ENCODE measurements at places on chromosomes 6 and 20.
A peak's percentile ranks its signal among the peaks of the same experiment; 100 is the strongest.

DNA sequence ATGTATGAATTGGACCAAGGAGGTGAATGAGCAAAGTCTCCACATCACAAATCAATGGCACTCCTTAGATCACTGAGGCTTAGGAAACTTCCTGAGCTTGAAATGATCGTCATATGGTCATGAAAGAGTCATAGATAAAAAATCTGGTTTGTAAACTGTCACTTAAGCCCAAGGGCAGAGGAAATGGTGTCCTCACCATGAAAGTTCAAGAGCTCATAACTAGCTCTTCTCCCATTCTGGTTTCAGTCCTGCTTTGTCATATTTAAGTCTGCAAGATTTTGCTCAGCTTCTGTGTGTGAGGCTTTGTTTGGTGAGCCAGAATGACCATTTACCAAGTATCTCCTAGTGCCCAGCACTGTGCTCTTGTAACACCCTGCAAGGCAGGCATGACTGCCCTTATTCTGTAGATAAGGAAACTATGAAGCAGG is 60.5 kb downstream of the GJA10 start:
- DNase-seq: no peak

GRCh38 chr6:26064619-26065257 is 22.5 kb upstream of the HFE start:
- DNase-seq: no peak

DNA sequence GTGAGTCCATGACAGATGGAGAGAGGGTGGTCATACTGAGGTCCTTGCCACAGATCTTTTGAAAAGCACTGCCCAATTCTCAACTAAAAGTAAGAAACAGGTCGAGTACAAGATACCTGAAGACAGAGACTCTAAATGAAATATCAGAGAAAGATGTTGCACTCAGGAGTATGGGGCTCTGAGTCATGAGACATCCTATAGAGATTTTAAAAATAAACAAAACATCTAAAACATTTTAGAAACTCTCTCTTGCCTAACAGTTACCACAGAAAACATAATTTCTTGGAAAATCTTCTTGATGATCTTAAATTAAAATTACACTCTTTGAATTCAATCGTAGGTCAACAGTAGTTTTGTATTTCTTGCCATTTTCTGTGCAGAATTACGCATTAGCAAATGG is 348.9 kb upstream of the MARCKS start:
- DNase-seq: no peak

- no peak for DNase-seq
These were observed 112.9 kb downstream of the RCAN2 start for GRCh38 chr6:46378161-46378881.

GRCh38 chr6:151068761-151069312 is 170.9 kb upstream of the AKAP12 start:
- no peak for DNase-seq

DNA sequence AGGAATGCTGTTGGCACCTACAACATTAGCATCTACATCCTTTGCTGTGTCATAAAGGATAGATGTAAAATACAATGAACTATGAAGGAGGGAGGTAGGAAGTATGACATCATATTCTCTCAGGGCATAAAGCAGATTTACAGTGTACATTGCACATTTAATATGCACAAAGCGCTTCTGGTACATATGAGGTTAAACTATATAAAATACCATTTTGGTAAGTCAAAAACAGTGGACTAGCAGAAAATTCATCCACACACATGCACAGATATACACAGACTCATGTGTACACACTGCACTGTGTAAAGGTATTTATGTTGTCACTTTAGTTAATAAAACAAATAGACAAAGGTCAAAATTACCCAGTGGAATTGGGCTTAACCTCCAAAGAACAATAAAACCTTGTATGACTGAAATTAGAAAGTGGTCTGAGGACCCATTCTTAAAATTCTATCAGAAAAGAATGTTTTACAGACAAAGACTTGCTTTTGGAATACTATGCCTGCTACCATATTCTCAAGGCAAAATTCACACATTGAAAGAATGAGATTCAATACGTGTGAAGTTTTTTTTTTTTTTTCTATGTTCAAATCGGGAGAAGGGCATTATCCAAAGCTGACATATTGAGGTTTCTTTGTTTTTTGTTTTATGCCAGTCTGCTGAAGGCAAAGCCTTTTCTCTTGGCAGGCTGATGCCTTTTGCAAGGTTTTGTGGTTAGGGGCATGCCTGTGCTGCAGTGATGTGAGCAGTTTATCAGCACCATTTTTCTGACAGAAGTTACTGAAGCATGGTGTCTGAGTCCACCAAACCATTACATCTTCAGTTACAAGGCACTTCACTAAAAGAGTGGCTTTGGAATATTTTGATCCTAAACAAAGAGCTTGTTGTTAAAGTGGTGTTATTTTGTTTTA is 199.0 kb downstream of the PLCB1 start:
- no peak for DNase-seq

DNA sequence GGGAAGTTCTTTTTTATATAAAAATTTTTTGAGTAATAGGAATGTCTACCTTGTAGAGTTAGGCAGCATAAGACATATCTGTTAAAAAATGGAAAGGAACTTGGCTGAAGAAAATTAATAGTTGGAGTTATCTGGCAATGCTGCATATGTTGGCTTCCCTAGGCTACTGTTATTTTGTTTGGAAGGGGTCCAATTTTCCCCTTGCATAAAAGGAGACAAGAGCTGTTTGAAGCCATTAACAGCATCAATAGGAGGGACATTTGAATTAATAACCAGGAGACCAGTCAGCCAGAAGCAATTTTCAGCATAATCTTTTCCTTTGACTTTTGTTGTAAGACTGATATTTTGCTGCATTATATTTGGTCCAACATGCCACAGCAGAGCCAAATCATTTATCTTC is 80.9 kb upstream of the TAB2 start:
- no peak for DNase-seq

GRCh38 chr20:35344354-35344837 is 52.2 kb upstream of the FAM83C start:
- no peak for DNase-seq

DNA sequence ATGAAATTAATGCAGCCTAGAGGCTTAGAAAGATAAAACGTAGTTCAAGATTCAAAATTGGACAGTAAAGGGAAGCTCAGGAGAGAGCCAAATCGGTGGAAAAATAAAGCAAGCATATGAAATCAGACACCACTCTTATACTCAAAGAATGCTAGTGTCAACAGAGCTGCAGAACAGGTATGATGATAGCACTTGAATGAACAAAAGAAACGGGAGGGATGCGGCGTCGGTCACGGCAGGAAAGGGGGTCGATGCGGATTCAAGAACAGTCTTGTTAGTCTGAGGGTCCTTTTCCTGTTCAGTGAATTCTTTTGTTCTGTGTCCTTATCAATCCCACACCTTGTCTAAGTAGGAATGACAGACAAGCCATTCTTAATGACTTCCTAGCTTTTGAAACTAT is 114.4 kb downstream of the FOXC1 start:
- DNase-seq: no peak

- DNase-seq: no peak
These were observed 61.1 kb upstream of the SNAP25 start for GRCh38 chr20:10157549-10157948.

GRCh38 chr20:60011512-60012507 is 53.6 kb downstream of the CDH26 start:
- DNase-seq: no peak

DNA sequence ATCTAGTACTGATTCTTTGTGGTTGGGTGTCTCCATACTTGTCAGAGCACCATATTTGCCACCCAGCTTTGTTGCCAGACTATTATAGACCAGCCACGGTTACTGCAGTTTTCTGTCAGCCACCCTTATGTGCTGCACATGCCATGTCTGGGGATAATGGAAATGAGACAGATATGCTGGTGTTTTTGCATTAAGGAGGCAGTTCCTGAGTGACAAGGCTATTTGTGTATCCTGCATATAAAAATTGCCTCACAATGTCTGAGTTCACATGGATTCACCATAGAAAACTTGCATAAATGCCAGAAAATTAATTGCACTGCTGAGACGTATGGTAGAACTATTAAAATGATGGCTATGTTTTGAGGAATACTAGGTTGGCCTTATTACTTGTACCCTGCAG is 51.8 kb downstream of the NKAIN2 start:
- DNase-seq: no peak

GRCh38 chr6:116060572-116061283 is at the start of gene FRK:
TSS of gene FRK (minus strand) at chr6:116060891. CDS start at chr6:116060311, 580 bp downstream.
- DNase-seq: no peak

DNA sequence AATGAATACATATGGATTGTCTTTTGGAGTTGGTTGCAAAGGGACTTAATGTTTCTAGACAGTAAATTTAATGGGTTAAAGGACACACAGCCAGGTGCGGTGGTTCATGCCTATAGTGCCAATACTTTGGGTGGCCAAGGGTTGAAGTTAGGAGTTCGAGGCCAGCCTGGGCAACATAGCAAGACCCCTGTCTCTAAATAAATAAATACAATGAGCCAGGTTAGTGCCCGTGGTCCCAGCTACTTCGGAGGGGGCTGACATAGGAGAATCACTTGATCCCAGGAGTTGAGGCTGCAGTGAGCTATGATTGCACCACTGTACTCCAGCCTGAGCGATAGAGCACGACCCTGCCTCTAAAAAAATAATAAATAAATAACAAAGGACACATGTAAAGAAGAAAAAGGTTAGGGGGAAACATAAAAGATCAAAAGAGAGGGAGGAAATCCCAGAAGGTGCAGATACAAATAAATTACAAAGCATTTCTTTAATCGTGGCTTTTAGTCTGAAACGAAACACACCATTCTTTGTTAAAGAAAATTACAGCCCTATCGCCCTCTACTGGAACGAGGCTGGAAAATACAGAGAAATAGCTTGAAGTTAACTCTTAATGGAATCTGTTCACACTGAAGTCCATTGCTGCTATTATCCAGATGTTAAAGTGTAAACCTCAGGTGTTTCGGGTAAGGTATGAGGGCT is 42.6 kb upstream of the SCML4 start:
- DNase-seq: no peak

DNA sequence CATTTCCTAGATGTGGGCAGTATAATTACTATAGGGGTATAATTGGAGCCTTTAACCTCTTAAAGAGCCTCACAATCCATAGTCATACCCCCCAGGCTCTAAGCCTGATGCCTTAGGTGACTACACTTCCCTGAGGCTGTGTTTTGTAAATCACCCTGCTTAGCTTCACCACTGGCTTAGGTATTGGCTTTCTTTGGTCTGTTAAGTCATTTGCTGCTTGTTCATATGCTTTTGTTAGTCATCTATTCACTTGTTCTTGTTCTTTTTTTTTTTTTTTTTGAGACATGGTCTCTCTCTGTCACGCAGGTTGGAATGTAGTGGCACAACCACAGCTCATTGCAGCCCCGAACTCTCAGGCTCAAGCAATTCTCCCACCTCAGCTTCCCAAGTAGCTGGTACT is 26.7 kb downstream of the KAT14 start:
- no peak for DNase-seq

- DNase-seq: peak; percentile 33
These were observed at the start of gene TRIM38 for GRCh38 chr6:25962149-25963127. TSS of gene TRIM38 (plus strand) at chr6:25962802. CDS start at chr6:25966523, 3,721 bp downstream.

DNA sequence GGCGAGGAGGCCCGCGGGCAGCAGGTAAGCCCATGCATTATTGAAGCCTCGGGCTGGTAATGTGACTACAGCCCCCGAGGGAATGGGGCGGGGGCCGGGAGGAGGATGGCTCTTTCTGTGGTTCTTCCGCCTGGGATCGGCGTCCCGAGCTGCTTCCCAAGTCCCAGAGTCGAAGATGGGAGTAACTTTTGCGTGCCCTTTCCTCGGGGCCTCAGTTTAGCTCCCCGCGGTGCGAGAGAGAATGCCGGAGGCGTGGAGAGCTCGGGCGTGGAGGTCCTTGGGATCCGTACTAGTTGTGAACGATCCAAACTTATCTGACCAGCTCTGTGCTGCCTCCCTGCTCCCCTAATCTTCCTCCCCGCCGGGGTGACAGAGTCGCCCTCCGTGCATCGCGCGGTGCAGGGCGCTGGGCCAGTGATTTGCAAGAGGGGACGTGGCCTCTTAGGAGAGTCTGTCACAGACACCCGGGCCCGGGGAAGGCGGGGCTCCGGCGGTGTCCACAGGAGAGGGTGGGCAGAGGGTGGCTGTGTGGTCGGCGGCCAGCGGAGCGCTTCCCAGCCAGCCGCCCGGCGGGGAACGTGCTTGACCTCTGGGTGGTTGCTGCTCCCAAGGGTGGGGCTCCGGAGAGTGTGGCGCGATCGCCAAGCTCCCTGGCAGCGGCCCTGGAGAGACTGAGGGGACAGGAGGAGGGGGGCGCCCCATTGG is 815 bp downstream of the UTRN start:
- DNase-seq: peak; percentile 20

DNA sequence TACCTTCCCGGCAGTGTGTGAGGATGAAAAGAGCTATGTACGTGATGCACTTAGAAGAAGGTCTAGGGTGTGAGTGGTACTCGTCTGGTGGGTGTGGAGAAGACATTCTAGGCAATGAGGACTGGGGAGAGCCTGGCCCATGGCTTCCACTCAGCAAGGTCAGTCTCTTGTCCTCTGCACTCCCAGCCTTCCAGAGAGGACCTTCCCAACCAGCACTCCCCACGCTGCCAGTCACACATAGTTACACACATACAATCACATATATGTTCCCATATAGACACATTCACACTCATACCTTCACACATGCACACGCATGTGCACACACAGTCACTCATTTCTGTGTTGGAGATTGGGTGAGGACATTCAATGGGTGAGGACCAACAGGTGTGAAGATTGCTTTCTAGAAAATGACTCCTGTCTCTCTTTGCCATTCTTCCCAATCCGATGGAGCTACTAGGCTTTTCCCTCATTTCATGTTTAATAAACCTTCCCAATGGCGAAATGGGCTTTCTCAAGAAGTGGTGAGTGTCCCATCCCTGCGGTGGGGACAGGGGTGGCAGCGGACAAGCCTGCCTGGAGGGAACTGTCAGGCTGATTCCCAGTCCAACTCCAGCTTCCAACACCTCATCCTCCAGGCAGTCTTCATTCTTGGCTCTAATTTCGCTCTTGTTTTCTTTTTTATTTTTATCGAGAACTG is 30.4 kb downstream of the SRSF3 start:
- no peak for DNase-seq

GRCh38 chr6:108578595-108579327 is 18.0 kb downstream of the FOXO3 start:
- DNase-seq: no peak

GRCh38 chr6:39102821-39103136 is 12.2 kb downstream of the SAYSD1 start:
- no peak for DNase-seq

- no peak for DNase-seq
These were observed 329.0 kb downstream of the GJA1 start for GRCh38 chr6:121764493-121764892.

All from activated naive CD4-positive, alpha-beta T cell (primary cell).